ENCODE measurements at places on chromosomes 3 and 15.

DNA sequence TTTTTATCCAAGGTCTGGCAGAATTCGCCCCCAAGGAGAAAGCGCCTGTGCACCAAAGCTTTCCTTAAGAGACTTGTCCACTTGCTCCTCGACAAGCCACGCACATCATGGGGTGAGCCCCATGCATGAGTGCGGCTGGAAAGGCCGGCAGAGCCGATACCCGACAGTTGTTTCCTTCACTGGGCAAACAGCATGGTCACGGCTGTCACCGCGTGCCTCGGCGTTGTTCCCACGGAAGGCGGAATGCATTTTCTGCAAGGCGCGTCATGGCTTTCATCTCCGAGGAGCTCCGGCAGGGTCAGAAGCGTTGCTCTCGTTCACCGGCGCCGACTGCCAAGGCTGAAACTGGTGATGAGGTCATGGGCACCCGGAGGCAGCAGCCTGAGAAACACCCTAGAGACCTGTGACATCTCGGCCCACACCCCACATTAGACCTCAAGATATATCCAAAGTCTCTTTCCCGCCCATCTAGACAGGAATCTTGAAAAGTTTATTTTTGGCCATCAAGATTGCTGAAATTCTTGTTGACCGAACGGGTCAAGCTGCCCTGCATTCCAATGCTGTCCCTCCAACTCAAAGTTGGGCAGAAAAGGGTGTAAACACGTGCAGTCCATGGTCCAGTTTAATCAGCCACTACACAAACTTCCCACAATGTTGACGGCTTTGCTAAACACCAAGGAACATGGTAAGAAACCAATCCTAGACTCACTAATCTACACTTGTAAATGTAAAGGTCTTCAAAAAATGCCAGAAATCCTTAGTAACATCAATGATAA, 604 bp upstream of the TJP1 start:
- no peak for DNase-seq

- no peak for DNase-seq
These were observed 18.7 kb downstream of the ISG20 start for GRCh38 chr15:88657326-88658069.

DNA sequence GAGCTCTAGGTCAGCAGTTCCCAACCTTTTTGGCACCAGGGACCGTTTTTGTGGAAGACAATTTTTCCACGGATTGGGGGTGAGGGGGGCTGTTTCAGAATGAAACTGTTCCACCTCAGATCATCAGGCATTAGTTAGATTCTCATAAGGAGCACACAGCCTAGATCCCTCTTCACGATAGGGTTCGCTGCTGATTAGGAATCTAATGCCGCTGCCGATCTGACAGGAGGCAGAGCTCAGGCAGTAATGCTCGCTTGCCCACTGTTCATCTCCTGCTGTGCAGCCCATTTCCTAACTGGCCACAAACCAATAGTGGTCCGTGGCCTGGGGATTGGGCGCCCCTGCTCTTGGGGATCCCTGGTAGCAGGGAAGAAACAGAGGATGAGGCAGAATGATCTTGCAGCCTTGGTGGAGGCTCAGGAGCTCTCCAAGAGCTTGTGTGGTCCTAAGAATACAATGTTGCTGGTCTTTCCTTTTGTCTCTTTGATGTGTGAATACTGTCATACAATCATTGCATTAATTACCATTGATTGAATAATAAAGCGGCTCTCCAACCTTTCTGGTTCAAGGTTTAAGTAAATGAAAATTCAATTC, 183.2 kb downstream of the FNDC3B start:
- no peak for DNase-seq

DNA sequence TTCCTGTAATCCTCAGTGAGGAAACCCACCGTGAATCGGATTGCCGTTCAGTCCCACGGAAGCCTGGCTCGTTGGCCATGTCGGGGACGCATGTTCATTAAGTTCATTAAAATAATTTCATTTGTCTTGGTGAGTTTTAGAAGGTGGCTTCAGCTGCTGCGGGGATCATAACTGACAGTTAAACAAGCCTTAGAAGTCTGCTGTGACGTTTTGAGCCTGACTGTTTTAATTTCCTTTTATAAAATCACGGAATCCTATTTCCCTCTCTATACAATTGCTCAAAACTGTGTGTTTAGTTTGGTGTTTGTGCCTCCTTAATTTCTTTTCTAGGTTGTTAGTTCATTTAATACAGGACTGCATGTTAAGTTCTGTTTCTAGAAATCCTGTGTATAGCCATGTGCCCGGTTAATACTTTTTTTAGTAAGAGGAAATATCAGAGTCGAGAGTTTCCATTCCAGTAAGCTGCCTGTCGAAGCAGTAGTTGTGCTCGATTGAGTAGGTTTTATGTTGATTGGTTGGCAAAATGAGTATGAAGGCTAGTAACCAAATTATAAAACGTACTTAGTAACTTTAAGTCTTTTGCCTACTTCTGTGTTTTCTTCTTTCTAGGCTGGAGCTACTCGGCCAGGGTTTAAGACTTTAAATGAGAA, 705 bp downstream of the NIPA2 start:
- no peak for DNase-seq

- no peak for DNase-seq
These were observed 8.0 kb downstream of the MUC13 start for GRCh38 chr3:124926426-124927101.

GRCh38 chr15:74403588-74403919, 30.2 kb downstream of the SEMA7A start:
- no peak for DNase-seq

DNA sequence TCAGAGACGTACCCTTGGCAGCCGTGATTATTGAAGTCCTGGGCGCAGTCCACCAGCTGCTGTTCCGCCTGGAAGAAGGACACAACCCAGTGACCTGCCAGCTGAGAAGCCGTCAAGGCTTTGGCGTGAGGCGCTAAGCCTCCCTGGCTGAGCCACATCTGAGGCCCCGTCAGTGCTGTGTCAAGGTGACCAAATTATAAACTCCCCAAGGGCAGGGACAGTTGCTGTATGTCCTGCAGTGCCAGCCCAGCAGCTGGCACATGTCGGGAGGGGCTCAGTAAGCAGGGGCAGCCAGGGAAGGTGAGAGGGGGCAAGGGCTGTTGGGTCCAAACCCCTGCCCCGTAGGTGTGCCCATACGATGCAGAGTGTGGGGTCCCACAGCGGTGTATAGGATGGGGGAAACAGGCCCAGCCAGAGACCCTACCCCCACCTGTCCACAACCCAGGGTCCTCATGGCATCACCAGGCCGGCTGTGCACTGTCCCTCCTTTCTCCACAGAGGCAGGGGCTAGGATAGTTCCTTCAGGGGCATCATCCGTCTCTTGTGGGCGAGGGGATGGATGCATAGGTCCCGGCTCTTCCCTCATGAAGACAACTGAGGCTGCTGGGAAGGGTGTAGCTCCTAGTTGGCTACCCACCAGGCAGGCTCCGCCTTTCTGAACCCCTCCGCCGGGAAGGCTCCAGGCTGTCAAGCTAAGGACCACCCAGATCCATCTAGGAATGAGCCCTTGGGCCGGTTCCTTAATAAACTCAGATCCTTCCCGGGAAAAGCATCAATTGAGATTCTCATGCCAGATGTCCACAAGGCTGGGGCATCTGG, 13.2 kb downstream of the CTSH start:
- DNase-seq = no peak

DNA sequence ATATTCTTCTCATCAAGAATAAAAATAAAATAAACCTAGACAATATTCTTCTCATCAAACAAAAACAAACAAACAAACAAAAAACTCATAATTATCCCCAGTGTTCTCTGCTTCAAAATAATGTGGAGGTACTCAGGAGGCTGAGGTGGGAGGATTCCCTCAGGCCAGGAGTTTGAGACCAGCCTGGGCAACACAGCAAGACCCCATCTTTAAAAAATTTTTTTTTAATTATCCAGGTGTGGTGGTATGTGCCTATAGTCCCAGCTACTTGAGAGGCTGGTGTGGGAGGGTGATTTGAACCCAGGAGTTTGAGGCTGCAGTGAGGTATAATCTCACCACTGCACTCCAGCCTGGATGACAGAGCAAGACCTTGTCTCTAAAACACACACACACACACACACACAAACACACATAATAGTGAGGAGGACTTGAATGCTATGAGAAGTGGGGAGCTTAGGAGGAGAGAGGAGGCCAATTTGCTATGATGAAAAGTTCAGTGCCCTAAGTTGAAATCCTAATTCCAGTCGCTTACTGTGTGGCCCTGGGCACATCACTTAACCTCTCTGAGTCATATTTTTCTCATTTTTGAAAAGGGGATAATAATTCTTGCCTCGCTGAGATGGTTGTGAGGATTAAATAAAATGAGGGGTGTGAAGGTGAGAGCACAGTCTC, 35.8 kb upstream of the HERC1 start:
- DNase-seq = no peak

- DNase-seq = no peak
These were observed 116.2 kb upstream of the CHRM5 start for GRCh38 chr15:33852094-33852493.

DNA sequence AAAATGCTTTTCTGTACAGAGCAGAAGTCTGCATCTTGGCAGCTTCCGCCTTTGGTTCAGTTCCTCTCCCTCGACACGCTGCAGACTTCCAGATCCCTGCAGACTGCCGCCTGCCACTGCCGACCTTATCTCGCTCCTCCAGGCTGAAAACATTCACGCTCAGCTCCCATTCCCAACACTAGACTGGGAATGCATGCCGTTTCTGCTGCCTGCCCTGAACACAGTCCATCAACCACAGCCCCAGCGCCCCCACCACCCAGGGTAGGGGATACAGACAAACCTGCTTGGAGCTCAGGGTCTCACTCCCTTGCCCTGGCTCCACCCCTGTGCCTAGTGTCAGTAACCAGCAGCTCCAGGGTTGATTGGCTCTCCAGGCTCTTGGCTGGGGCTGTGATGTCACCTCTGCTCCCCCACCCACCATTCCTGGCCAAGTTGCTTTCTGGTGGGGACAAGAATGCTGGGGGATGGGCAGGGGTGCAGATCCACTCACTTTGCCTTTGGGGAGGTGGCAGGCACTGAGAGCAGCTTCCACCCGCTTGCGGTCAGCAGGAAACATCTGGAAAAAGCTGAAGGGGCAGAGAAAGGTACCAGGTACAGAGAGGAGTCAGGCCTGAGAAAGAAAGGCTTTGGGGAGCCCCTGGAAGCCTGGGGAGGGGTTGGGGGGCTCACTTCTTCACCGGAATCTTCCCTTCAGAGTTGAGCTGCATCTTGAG, 6.1 kb downstream of the PLCB2 start:
- DNase-seq = no peak

GRCh38 chr3:58384381-58385090, 49.1 kb downstream of the PDHB start:
- no peak for DNase-seq

- DNase-seq = no peak
These were observed 91.0 kb downstream of the XXYLT1 start for GRCh38 chr3:195179776-195180489.

GRCh38 chr15:101310161-101310480, 15.1 kb upstream of the SNRPA1 start:
- no peak for DNase-seq

DNA sequence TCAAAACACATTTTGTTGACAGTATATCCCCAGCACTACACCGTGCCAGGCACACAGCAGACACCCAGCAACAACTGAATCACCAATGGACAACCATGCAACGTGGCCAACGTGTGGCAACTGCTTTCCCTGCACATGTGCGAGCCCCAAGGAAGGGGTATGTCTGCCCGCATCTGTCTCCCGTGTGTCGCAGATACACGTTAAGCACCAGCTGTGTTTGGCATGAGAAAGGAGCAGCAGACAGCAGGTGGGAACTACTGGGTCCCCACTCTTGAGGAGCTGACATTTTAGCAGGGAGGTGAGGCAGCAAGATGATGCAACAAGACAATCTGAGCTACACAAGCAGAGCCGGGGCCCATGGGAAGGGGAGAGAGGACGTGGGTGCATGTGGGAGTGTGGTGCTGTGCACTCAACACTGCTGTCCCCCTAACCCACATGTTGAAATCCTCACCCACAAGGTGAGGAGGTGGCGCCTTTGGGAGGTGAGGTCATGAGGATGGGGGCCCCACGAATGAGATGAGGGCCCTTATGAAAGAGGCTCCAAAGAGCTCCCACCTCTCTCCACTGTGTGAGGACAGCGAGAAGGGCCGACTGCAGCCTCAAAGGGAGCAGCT, 56.2 kb downstream of the ROPN1B start:
- no peak for DNase-seq

Measured in CD4-positive, alpha-beta T cell treated with Interleukin-17A for 4 hours (primary cell).